ENCODE measurements at places on chromosomes 4 and X. TPM values are rescaled to one million over a fixed set of nuclear protein-coding genes. Genes with fewer than 3 reads are reported as not detected.

DNA sequence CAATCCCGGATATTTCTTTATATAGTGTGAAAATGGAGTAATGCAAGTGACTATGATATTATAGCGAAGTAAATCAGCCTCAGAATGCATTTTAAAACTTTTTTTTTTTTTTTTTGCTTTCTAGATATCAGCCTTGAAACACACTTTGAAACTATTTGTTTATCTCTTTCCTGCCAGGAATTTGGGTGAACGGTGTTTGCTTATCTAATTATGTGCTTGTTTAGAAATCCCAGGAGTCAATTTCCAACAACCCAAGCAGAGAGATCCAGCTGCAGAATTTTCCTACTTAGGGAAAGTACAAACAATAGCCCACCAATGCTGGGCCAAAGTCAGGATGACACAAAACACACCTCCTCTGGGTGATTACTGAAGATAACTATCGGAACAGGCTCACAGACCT is 958.8 kb downstream of the PCDH18 start:
- H3K27ac ChIP-seq, result no peak overlapping the region
- H3K4me3 ChIP-seq, result no peak overlapping the region
- no peaks in the 10 kb centered on the region for H3K36me3 ChIP-seq
- no peak for DNase-seq
- no peaks in the 10 kb centered on the region for H3K27me3 ChIP-seq

DNA sequence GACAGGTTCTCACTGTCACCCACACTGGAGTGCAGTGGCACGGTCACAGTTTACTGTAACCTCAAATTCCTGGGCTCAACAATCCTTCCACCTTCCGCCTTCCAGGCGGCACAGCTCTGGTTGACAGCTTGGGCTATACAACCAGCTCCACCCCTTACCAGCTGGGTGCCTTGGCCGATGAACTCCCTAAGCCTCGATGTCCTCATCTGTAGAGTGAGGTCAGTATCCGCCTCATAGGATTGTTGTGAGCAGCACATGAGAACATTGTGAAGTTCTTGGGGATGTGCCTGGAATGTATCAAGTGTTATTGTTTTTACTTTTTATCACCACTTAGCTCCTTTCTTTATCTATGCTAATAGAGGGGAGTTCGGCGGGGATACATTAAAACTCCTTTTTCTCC is 23.3 kb downstream of the UCHL1 start:
- H3K36me3 ChIP-seq, result no peaks in the 10 kb centered on the region
- H3K27ac ChIP-seq, result no peak overlapping the region
- H3K4me3 ChIP-seq, result no peak overlapping the region
- no peak for DNase-seq

DNA sequence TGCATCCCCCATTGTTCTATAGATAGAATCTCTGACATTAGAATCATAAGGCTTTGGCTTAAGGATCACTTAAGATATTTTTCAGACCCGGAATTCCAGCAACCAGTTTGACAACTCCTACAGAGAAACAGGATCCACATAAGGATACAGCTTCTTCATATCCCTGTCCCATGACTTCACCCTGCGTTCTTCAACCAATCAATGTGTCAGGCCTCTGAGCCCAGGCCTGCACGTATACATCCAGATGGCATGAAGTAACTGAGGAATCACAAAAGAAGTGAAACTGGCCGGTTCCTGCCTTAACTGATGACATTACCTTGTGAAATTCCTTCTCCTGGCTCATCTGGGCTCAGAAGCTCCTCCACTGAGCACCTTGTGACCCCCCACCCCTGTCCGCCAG is 85.1 kb downstream of the MFAP3L start:
- H3K4me3 ChIP-seq, result no peak overlapping the region
- no peaks in the 10 kb centered on the region for H3K4me1 ChIP-seq
- DNase-seq, result no peak
- H3K27ac ChIP-seq, result no peak overlapping the region
- H3K36me3 ChIP-seq, result no peaks in the 10 kb centered on the region
- no peaks in the 10 kb centered on the region for H3K27me3 ChIP-seq

- H3K4me1 ChIP-seq, result no peaks in the 10 kb centered on the region
- no peak overlapping the region for H3K4me3 ChIP-seq
- DNase-seq, result no peak
- H3K27ac ChIP-seq, result no peak overlapping the region
- no peaks in the 10 kb centered on the region for H3K27me3 ChIP-seq
- no peaks in the 10 kb centered on the region for H3K36me3 ChIP-seq
Measured at GRCh38 chr4:22778547-22779163, 85.9 kb downstream of the GBA3 start.

DNA sequence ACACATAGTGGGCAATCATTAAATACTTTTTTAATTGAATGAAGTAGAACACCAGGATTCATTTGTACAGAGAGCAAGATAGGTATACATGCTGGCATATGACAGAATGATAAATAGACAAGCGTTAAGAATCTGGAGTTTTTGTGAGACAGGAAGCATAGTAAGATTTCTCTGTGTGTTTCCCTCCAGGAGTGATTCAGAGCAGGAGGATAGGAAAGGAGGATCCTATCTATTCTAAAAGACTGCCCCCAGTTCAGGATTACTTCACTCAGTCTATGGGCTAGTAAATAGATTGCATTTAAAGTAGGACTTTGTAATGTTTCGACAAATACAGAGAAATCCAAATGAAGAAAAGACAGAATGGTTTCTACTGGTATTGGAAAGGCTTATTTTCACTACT is 423.7 kb downstream of the PDGFC start:
- no peaks in the 10 kb centered on the region for H3K4me1 ChIP-seq
- no peaks in the 10 kb centered on the region for H3K27me3 ChIP-seq
- no peak for DNase-seq
- H3K27ac ChIP-seq, result no peak overlapping the region

ARSD gene
- polyA plus RNA-seq, result 34.1 TPM

TREX2 gene
- 0.30 TPM for polyA plus RNA-seq

ZAR1 gene
- 0.03 TPM for polyA plus RNA-seq

GRCh38 chr4:182649698-182650477 is 267.3 kb downstream of the DCTD start:
- no peak overlapping the region for H3K4me3 ChIP-seq
- no peak overlapping the region for H3K27ac ChIP-seq
- DNase-seq, result no peak
- no peaks in the 10 kb centered on the region for H3K27me3 ChIP-seq
- H3K36me3 ChIP-seq, result no peaks in the 10 kb centered on the region
- no peaks in the 10 kb centered on the region for H3K4me1 ChIP-seq

- H3K27ac ChIP-seq, result peak within 1 kb of the TSS; percentile 45
- H3K4me3 ChIP-seq, result peak within 1 kb of the TSS; percentile 43
- no peaks in the 10 kb centered on the region for H3K36me3 ChIP-seq
- DNase-seq, result no peak
- H3K27me3 ChIP-seq, result peaks cover 69% of the 10 kb centered on the region
Measured at GRCh38 chr4:42396752-42397634, at the start of gene SHISA3. SHISA3 (plus strand) TSS chr4:42397488; CDS start chr4:42398057, 569 bp downstream.

Data from large intestine (tissue), 12 donors.